ENCODE measurements at places on chromosomes 1 and 21.

DNA sequence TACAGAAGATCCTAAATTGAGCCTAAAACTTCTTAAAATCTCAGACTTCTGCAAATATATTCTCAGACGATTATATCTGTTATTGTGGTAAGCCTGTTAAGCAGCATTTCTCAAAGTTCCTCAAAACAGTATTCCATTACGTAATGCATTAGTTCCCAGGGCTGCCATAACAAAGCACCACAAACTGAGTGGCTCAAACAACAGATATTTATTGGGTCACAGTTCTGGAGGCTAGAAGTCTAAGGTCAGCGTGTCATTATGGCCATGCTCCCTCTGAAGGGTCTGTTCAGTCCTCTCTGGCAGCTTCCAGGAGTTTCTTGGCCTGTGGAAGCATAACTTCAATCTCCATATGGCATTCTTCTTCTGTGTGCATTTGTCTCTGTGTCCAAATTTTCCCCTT is 103.5 kb upstream of the ST6GALNAC5 start:
- no peak for DNase-seq

- DNase-seq: peak; percentile 25
These were observed 126.5 kb downstream of the RHOU start for GRCh38 chr1:228861832-228862180.

GRCh38 chr21:23452384-23453083 is 2154.7 kb downstream of the MRPL39 start:
- DNase-seq: no peak

DNA sequence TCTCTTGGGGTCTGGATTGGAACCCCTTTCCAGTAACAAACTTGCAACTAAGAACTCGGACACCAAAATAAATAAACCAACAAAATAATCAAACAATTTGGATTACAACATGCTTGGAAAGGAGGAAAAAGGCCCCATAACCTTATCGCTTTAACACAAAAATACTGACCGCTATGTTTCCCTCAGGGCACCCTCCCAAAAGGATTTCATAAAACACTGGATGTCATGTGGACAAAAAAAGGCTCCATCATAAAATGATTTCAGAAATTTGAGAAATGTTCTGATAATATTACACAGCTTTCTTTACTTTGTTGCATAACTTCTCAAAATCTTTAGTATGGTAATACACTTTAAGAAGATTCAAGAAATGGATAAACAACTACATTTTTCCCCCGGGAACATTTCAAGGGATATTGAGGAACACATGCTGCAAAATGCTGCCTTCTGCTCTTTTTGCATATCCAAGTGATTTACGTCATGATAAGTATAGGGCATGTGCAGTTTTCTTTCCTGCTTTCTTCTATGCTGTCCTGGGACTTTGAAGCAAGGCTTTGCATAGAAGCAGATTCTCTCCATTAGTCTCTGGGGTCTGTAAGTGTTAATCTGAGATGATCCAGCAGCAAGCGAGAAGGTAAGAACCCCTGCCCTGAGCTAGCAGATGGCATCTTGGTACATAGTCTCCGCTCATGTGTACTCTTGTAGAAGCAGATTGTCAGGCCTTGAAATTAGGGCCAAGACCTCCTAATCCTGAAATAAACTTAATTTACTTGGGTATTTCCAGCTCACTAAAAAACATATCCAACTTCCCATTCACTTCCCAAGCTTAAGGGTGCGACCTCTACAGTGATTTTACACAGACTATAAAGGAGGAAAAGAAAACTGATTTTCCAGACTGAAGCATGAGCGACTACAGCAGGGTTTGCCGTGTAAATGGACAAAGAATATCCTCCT is 85.5 kb upstream of the KIAA0040 start:
- DNase-seq: no peak

DNA sequence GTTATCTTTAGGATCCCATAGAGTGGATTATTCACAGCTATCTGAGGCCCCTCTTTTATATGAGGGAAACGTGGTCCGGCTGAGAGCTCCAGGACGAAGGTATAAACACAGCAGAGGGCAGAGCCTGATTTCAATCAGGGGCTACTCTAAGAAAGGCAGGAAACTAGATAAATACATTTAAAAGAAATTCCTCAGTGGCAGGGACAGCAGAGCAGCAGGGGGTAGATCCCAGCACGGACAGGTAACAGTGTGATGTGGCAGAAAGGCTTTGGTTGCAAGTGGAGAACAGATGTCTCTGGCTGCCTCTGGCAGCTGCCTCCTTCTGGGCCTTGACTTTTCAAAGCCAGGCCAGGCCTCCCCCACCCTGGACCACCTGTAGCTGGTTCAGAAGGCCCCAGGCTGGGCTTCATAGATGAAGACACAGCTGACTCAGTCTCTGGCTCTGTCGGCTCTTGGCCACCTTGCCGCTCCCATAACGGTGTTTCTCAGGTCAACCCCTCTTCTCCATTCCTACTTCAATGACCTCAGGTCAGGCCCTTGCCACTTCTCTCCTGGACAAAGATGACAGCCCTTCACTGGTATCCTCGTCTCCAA is 43.8 kb downstream of the FAM78B start:
- DNase-seq: no peak

DNA sequence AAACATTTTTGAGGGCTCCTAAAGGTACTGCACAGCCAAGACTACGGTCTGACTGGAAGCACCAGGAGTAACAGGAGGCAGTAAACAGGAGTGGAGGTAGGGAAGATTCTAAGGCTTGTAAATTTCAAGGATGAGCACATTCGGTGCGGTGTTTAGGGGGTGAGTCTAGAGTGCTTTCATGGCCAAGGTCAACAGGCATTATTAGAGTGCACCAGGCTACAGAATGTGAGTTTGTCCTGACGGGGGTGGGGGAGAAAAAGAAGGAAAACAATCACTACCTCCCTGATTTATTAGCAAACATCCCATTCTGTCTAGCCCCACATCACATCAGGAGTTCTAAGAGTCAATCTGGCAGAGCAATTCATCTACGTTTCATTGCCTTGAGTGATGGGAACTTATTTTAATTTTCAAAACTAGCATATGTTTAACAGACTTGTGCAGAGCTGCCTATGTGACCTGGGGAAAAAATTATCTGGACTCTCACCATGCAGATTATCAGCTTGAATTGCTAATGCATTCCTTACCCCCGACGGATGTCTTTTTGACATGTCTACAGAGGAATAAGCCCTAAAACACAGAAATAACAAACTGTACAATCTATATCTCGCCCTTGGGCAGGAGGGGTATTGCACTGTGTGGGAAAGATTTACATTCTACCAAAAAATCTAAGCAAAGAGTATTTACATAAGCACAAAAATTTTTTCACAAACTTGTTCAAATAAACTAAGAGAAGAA is 45.0 kb downstream of the APP start:
- no peak for DNase-seq

DNA sequence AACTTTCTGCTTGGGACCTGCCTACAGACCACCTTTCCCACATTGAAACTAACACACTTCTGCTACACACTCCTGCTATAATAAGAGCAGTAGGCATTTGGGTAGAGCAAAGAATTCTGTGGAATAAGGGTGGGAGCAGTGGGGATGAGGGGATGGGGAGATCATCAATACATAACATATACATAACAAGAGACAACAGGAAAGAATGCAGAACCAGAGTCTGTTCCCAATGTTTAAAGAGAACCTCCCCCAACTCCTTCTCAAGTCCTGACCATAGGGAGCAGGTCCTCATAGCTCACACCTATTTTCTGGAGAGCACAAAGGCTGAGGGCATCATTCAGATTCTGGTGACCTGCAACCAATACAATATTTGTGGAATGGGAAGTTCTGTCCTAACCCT is 121.6 kb upstream of the BARHL2 start:
- no peak for DNase-seq

- DNase-seq: no peak
These were observed 40.8 kb upstream of the TMPRSS2 start for GRCh38 chr21:41548781-41549180.

- no peak for DNase-seq
These were observed 31.1 kb downstream of the TMCO4 start for GRCh38 chr1:19768353-19769210.

DNA sequence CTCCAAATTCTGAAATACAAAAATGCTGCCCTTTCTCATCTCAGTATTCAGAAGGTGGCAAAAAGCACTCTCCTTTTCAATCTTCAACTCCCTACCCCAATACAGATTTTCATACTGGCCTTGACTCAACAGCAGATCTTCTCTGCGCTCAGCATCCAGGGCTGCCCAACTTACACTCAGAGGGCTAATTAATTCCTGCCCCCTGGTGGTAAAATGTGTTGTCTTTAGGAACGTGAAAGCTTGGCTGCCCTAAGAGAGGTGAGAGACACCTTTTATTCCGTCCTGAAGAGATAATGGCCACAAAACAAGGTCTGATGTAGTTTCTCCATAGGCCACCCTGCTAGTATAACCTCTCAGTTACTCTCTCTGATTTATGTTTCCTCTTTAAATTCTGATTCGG is 25.0 kb downstream of the KRTAP24-1 start:
- DNase-seq: no peak

DNA sequence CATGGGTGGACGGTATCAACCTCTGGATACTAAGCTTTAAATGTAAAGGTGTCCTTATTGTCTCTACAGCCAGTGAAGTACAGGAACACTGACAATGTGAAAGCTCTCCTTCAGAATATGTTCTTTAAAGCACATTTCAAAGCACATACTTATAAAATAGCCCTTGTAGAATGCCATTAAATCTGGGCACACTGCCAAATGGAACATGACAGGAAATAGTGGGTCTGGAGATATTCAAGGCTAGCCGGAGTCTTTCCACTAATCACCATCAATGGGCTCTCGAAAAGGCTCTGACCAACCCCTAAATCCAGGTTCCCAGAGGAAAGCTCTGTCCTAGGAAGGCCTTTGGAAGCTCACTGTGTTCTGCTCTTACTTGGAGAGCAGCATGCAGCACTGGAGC is 46.6 kb downstream of the PLD5 start:
- no peak for DNase-seq

DNA sequence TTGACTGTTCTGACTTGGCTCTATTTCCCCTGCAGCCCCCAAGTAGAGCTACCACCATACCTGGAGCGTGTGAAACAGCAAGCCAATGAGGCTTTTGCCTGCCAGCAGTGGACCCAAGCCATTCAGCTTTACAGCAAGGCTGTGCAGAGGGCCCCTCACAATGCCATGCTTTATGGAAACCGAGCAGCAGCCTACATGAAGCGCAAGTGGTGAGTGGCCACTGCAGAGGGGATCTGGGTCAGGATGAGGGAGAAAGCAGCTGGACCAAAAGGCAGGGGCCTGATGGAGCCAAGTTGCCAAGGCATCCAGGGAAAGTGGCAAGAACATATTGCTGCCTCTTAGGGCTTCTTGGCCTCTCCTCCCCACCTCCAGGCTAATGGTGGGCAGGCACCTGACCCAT is 24.1 kb upstream of the TMEM222 start:
- DNase-seq: no peak

DNA sequence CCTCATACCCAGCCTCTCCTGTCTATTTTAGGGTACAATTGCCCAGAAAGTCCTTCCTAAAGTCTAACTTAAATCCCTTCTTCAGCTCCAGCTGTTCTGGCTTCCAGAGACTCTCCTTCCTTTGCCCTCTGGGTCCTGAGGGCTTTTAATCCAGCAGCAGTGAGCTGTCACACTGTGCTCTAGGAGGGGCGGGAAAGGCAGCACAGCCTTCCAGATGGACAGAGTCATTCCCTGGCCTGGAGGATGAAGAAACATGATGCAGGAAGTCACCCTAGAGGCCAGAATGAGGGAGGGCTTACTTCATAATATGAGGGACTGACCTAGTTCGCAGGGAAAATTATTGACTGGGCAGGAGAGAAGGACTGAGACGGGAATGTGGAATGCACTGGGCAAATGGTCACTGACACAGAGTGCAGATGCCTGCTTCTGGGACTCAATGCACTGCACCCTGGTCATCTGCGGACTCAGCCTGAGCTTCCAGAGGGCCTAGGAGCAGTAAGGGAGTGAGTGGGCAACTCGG is 1.3 kb downstream of the SH2D2A start:
- no peak for DNase-seq

- no peak for DNase-seq
These were observed at the start of gene CTNNBIP1 for GRCh38 chr1:9910076-9910422. Gene CTNNBIP1 (minus strand): TSS chr1:9910269. CDS start chr1:9872064, 38,205 bp downstream.

GRCh38 chr1:243455760-243456651 is 200.2 kb downstream of the SDCCAG8 start:
- DNase-seq: no peak

- DNase-seq: no peak
These were observed 34.2 kb upstream of the LRRC8C start for GRCh38 chr1:89598450-89599331.

DNA sequence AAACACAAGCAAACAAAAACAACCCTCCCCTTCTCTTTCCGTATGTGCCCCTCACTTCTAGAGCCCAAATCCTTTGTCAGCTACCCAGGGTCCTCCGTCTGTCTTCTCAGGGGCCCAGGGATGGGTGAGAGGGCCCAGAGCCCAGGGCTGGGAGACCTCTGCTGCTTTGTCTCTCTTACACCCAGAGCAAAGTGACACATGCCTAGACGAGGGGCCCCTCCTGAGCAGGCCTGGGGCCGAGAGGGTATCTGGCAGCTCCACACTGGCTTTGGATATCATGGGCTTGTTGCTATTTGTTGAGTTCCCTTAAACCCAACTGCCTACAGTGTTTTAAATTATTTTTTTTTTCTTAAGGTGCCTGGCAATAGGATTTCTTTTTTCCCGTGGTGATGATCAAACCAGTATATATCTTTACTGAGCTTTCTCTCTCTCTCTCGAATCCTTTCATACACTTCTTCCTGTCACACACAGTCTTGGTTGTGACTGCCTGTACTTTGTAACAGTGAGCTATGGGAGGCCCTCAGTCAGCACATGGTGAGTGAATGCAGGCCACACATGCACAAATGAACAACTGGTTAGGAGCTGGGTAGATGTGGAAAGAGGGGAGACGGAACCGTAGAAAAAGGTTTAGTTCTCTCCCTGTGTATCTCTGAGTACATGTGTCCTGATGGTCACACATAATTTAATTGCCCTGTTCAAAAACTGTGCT is 14.5 kb downstream of the RASSF5 start:
- no peak for DNase-seq

DNA sequence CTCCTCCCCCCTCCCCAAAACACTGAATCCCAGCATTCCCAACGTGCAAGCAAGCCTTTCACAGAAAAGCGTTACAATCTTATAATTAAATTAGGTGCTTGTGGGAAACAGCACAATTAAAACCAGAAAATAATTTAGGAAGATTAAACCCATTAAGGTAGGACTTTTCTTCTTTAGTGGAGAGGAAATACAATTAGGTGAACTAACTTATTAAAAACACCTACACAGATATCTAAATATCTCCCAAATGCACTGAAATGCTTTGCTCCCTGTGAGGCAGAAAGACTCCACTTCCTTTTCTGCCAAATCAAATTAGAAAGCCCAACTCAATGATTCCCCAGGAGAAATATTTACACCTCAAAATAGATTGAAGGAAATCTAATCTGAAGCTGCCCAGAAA is 60.9 kb upstream of the ETS2 start:
- no peak for DNase-seq

All from NK-92 treated with Interleukin-12 subunit alpha and Interleukin-12 subunit beta, amount 100 ng/mL, for 24 hours (cell line).